ENCODE measurements at places on chromosomes 2 and 18.

DNA sequence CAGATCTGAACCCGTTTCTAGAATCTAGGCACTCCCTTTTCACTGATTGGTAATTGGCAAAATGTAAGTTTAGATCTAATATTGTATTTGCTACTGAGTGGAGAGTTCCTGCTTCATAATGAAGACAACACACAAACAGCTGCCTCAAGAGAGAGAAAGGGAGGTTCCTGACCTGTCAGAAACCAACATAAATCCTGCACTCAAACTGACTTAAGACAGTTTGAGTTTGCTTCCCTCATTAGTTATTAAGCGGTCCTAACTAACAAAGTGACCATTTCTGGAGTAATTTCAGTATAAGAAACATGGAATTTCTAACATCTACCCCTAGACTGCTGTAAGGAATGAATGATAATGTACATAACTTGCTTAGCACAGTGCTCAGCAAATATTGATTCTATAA, 191.2 kb downstream of the METTL4 start:
- DNase-seq: no peak

- DNase-seq: no peak
Measured at GRCh38 chr2:168037778-168038177, 209.6 kb downstream of the STK39 start.

DNA sequence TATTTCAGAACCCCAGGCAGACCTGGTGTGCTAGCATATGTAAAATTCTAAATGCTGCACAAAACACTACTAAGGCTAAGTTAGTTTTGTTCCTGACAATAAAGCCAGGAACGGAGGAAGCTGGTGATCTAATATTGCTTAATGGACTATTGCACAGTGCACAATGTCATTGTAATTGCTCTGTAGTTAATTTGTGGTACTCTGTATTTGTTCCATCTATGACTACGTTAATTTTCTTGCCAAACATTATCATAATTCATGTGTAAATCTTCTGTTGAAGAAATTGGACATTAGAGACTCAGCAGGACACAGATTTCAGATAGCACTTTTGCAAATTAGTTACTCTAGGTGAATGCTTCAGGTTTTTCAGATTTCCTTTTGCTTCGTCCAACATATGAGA, 232.3 kb downstream of the RIT2 start:
- no peak for DNase-seq

DNA sequence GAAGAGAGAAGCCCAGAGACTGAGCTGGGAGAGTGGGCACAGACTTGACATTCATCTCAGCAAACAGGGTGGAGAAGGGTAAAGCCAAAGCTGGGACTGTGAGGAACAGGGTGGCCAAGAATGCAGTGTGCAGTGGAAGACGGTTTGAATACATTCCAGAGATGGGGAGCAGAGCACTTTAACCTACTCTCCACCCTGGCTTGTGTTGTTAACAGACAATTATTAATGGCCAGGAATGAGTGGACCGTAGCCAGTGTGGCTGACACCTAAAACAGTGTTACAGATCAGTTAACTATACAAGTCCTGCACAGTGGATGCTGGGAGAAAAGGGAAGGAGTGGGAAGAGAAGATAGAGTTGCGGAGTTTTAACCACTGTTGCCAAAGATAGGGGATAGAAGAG, 7.4 kb upstream of the NAB1 start:
- DNase-seq: no peak

DNA sequence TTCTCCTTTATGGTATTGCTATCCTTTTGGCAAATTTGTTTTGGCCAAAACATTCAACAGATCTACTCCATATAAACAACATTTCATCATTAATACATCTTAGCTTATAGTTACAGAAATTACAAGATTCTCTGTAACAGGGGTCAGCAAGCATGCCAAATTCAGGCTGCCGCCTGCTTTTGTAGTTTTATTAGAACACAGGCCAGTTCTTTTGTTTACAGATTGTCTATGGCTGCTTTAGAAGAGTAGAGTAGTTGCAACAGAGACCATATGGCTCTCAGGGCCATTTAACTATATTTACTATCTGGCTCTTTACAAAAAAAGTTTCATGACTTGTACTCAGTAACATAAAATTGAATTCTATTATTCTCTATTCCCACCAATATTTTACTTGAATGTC, 53.9 kb downstream of the LNPK start:
- DNase-seq: no peak

DNA sequence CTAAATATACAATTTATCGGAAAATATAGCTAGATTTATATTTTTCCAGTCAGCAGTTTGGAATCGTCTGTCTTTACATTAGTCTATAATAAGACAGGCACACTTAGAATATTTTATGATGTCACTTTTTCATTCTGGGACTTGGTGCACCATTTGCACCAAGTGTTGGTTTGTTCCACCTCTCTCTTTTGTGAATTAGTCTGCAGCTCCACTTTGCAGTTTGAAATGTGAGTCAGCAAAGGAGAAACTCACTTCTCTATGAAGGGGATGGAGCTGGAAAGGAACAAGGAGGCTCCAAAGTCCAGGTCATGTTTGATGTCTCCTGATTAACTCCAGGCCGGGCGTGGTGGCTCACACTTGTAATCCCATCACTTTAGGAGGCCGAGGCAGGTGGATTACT, 63.8 kb upstream of the RTN4 start:
- DNase-seq: no peak

DNA sequence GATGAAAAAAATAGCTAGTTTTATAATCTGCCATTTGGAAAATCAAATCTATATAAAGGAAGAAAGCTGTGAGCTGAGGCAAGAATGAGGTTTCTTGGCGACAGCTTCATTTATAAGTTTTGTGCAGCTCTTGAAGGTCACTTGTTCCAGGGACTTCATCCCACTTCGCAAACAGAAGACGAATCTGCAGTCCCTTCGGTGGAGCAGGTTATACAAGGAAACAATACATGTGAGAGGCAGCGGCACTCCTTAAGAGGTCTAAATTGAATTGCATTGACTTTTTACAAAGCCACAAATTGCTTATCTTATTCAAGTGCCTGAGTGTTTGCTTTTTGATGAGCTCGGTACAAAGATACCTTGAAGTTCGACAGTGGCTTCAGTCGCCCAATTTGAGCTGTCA, 72.2 kb downstream of the C1QL2 start:
- no peak for DNase-seq

- no peak for DNase-seq
Measured at GRCh38 chr2:23533338-23533695, 148.3 kb downstream of the KLHL29 start.

GRCh38 chr18:68219872-68220271, 495.0 kb downstream of the TMX3 start:
- DNase-seq: no peak

- DNase-seq: no peak
Measured at GRCh38 chr2:229486673-229487072, 215.6 kb upstream of the PID1 start.

- no peak for DNase-seq
Measured at GRCh38 chr2:660586-661359, 16.4 kb downstream of the TMEM18 start.

- DNase-seq: no peak
Measured at GRCh38 chr18:52007105-52007504, 332.9 kb upstream of the DCC start.

- DNase-seq: peak; percentile 89
Measured at GRCh38 chr2:96537066-96537733, 648 bp downstream of the ARID5A start.

DNA sequence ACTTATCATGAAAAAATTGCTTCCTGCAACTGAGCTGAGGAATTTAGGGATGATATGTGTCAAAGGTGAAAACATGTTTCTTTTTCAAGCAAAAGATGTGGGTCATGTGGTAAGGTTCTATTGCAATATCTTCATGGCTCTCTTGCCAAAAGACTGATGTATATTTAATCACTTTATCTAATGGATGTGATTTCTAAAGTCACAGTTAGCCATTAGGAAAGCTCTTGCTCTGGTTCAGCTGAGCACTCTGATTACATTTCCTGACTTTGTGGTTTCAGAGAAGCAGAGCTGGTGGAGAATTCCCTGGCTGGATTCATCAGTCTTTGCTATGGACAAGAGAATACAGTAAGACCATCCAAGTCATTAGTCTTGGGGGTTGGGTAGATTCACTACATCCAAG, 24.4 kb downstream of the SCN9A start:
- no peak for DNase-seq

GRCh38 chr18:23763343-23763742, 74.1 kb downstream of the LAMA3 start:
- no peak for DNase-seq

GRCh38 chr18:10015288-10015701, 101.5 kb downstream of the VAPA start:
- DNase-seq: no peak

GRCh38 chr2:40244251-40244650, 207.6 kb downstream of the SLC8A1 start:
- DNase-seq: no peak

DNA sequence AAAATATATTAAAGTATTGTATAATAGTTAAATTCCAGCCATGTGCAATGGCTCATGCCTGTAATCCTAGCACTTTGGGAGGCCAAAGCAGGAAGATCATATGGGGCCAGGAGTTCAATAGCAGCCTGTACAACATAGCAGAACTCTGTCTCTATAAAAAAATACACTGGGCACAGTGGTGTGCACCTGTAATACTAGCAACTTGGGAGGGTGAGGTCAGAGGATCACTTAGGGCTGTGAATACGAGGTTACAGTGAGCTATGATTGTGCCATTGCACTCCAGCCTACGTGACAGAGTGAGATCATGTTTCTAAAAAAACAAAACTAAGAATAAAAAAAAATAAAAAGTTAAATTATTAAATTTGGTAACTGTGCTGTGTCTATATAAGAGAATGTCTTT, 36.1 kb downstream of the ZRANB3 start:
- DNase-seq: no peak

DNA sequence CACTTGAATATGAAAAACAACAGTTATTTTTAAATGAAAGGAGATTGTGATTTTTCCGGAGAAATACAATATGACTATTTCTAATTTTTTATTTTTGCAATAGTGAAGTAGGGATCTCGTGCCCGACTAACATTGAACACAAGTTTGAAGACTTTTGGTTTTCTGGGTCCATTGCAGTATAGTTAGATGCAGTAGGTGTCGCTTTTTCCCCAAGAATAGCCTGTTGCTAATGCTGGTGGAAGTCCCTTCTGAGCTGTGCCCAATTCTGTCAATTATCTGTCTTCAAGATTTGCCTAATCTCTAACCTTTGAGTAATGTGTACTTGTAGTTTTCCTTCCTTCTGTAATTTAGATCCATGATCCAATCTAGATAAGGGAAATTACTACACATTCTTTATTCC, 36.5 kb downstream of the SEMA4F start:
- no peak for DNase-seq

- DNase-seq: no peak
Measured at GRCh38 chr2:28664120-28664842, 87.3 kb upstream of the PPP1CB start.

- DNase-seq: no peak
Measured at GRCh38 chr2:47373747-47374146, 29.2 kb upstream of the MSH2 start.

- DNase-seq: no peak
Measured at GRCh38 chr2:212966884-212967283, 184.5 kb downstream of the IKZF2 start.

DNA sequence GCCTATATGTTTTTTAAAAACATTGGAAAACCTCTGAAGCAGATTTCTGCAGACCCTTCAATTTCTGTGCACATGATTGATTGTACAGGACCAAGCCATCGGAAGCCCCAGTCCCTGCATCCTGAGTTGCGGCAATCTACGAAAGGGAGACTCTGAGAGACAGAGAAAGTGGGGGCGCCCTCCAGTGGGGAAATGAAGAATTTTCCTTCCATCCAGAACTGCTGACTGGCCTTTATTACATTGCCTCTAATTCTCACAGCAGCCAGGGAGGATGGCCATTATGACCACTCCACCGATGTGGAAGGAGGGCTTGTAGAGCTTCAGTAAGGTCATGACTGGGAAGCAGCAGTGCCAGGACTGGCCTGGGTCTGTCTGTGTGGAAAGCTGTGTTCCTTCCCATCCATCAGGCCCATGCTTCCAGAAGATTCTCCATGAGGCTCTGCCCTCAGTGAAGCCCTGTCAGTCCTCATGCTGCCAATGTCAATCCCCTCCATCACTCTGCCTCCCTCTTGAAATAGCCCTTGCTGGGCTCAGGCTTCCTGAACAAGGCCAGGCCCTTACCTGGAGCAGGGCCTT, 20.0 kb upstream of the RESP18 start:
- DNase-seq: peak; percentile 38

DNA sequence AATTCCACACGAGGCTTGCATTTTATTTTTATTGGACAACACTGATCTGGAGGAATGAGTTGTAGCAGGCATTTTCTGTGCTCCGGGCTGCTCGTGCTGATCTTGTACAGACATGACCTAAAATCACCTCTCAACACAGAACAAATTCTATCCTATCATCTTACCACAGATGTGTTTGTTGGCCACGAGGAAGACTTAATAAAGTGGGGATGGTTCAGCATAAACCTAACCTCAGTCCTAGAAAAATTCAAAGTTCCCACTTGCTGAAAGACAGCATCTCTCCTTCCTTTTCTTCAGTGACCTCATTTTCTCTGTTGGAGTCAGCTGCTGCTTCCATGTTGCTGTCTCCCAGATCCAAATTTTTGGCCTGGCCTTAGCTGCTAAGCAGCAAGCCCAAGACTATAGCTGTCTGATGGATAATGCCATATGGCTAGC, 45.3 kb downstream of the RBKS start:
- DNase-seq: no peak

DNA sequence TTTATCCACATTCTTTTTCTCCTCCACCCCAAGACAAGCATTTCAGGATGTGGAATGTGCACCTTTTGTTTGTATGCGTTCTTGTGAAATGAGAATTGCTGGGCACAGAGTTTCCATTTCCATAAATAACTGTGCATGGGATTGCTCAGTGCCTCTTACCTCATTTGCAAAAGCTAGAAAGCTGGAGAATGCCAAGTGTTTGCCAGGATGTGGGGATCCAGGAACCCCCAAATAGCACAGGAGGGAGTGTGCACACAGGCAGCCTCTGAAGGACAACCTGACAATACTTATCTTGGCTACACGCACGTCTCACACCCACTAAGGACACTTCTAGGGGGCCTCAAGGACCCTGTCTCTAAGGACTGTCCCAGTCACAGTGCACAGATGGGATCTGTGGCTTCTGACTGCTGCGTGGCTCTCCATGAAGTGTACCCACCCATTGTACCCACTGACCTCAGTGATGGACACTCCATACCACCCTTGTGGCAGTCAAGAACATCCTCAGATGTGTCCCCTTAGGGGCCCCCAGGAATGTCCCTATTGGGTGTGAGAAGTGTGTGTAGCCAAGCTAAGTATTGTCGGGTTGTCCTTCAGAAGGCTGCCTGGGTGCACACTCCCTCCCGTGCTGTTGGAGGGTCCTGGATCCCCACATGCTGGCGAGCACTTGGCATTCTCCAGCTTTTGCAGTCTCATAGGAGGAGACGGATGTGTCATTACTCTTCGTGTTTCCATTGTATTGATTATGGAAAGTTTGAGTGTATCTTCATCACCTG, 38.4 kb downstream of the CAPN13 start:
- no peak for DNase-seq

DNA sequence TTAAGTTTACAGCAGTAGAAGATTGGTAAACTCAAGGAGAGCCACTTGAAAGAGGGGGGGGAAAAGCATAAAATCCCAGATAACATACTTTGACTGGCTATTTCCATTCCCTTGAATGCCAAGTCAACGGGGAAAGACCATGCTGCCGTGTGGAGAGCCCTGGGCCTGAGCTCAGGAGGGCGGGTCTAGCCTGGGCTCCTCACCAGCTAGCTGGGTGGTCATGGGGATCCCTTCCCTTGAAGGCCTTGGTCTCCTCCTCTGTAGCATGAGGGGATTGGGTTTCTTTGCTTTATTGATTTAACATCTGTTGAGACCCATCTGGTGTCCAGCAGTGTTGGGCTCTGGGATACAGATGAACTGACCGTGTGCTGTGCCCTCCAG, 35.0 kb downstream of the TEX51 start:
- DNase-seq: no peak

GRCh38 chr2:133418671-133419070, 149.6 kb downstream of the NCKAP5 start:
- no peak for DNase-seq

All from stimulated activated CD8-positive, alpha-beta memory T cell treated with anti-CD3 and anti-CD28 coated beads, Interleukin-15, amount 100 ng/mL, for 48 hours (primary cell).